Testis (tissue), 5 donors: ENCODE measurements at places on chromosomes 12 and 14. TPM values are rescaled to one million over a fixed set of nuclear protein-coding genes. Genes with fewer than 3 reads are reported as not detected.

Gene ERBB3
- 9.8 TPM for total RNA-seq

- no peak overlapping the region for H3K4me3 ChIP-seq
- no peak overlapping the region for H3K27ac ChIP-seq
- H3K36me3 ChIP-seq: no peaks in the 10 kb centered on the region
- no peaks in the 10 kb centered on the region for H3K27me3 ChIP-seq
- no peaks in the 10 kb centered on the region for H3K4me1 ChIP-seq
- no peak for DNase-seq
Observed at GRCh38 chr12:112327209-112327938, 54.9 kb downstream of the HECTD4 start.

DNA sequence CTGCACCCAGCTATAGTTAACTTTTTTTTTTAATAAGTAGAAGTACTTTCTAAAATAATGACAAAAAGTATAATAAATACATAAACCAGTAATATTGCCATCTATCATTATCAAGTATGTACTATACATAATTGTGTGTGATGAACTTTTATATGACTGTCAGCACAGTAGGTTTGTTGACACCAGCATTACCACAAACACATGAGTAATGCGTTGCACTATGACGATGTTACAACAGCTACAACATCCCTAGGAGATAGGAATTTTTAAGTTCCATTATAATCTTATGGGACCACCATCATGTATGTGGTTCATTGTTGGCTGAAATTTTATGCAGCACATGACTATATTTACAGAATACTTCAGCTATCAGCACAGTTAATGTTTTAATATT lies 62.9 kb upstream of the VSX2 start:
- H3K4me1 ChIP-seq: no peaks in the 10 kb centered on the region
- H3K27ac ChIP-seq: no peak overlapping the region
- no peaks in the 10 kb centered on the region for H3K27me3 ChIP-seq

Gene PIWIL1
- 53.0 TPM for total RNA-seq

DNA sequence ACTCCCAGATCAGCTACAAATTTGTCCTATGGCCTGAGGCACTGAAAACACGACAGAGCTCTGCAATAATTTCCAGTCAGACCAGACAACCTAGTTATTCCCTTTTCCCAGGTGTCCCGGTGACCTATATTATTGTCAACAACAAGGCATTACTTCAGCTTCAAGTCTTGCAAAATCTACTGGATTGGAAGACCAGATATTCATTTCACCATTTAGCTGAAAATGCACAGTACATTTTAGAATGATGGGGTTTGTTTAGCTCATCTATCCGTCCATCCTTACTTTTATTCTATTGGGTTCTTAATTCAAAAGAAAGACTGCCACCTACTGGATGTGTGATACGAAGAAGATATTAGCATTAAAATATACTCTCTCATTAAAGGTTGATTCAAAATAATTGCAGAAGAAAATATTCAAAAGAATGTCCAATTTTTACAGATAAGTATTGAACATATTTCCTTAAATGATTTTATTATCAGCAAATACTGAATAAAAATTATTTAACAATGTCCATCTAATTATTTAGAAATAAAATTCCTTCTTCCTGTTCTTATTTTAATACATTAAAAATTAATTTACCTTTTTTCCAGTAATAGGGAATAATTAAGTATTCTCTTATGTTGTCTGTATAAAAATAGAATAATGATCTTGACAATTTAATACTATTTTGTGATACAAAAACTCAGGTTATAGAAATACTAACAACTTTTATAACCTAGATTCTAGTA lies 244.9 kb upstream of the LRIG3 start:
- H3K27me3 ChIP-seq: no peaks in the 10 kb centered on the region
- no peaks in the 10 kb centered on the region for H3K36me3 ChIP-seq
- H3K27ac ChIP-seq: no peak overlapping the region
- H3K4me3 ChIP-seq: no peak overlapping the region
- DNase-seq: no peak

Gene NRL
- 8.3 TPM for total RNA-seq

DNA sequence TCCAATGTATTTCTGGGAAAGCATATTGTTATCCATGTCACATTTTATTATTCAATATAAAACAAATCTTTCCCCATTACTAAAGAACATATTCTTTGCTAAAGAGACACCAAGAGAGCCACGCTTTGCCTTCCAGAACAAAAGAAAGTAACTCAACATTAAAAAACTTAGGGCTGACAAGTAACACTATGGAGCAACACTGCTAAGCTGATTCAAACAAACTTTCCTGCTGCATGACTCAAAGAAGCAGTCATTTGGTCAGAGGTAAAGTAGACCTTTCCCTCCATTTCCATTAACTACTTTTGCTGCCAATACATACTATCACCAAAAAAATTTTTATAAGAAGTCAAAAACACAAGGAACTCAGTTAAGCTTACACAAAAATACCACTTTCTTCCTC lies 83.0 kb downstream of the DENND5B start:
- no peak for DNase-seq
- H3K36me3 ChIP-seq: no peaks in the 10 kb centered on the region
- no peak overlapping the region for H3K4me3 ChIP-seq
- no peaks in the 10 kb centered on the region for H3K27me3 ChIP-seq

- peak; percentile 46 for DNase-seq
- H3K27ac ChIP-seq: no peak overlapping the region
- H3K36me3 ChIP-seq: no peaks in the 10 kb centered on the region
- no peak overlapping the region for H3K4me3 ChIP-seq
Observed at GRCh38 chr14:96762650-96763049, 34.5 kb upstream of the VRK1 start.

Gene GTF2H3
- total RNA-seq: 26.4 TPM

DNA sequence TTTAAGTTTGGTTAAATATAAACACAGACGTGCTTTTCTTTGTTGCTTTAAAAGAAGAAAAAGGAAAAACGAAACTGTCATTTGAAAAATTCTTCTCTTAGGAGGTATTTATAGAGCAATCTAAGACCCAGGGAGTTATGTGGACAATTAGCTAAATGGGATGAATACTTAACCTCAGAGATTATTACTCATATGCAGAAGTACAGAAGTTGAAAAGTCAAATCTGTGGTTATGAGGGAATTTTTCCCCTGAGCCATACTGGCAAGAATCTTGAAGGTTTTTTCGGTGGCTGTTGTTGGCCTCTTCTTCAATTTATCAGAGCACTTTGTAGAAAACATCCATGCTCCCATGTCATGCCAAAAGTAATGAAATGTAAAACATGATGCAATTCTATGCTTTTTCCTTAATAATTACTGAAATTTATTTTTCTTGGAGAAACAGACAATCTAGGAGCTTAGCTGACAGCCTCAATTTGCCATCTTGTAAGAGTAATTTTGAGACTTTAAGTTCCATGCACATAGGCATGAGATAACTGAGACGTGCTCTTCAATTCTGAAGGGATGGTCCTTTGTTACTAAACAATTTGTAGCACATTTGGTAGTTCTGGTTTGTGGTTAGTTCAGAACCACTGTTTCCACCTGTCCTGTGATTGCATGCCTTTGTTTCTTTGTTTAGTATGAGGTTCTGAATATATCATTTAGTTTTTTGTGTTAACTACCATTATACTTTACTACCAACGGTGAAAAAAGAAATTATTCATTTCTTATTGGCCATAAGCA lies 126.6 kb downstream of the BCAT1 start:
- H3K27ac ChIP-seq: no peak overlapping the region
- no peaks in the 10 kb centered on the region for H3K4me1 ChIP-seq
- H3K36me3 ChIP-seq: no peaks in the 10 kb centered on the region

DNA sequence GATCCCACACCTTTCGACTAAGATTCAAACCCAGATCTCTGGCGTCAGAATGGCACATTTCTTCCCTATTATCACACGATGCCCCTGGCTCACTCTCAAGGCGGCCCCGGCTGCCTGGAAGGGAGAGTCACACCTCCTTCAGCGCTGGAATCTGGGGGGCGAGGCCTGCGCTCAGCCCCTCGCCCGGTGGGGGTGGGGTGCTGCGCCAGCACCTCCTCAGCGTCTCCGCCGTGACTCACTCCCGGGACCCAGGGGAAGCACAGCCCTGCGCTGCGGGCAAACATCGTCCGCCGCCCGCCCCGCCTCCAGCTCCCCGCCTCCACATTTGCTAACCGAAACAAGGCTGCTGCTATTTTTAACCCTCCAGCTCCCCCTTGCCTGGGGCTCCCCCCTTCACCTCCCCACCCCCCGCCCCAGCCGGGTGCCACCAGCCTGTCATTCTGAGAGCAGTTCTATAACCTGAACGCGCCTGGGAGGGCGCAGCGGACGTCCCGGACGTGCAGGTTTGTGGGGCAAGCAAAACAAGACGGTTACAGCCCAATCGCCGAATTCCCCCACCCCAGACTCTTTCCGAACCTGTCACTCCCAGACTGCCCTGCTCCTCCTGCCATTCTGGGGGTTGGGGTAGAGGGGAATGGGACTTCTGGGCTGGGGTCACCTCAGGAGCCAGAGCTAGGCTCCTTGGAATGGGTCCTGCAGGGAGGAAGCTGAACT lies 6.7 kb downstream of the HDAC7 start:
- H3K4me1 ChIP-seq: peaks cover 66% of the 10 kb centered on the region
- no peaks in the 10 kb centered on the region for H3K36me3 ChIP-seq
- peak; percentile 88 for DNase-seq
- H3K4me3 ChIP-seq: peak overlapping the region; percentile 22

DNA sequence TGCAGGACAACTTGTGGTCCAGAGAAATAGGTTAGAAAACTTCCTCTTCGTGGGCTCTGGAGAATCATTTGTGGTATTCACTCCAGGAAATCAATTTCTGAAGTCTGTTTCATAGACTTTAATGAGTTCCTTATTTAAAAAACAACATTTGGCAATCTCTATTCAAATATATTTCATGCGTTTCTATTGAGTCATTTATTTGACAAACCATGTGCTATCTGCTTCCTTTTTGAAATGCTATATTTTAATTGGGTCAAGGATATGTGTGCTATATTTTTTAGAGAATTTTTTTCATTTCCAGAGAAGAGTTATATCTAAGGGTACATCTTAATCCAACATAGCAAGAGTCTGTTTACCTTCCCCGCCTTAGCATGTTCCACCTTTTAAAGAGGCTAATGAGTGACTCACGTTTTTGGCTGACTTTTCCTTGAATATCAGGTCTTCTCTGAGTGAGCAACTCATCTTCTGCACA lies 252.4 kb upstream of the EGLN3 start:
- no peak for DNase-seq
- H3K27me3 ChIP-seq: no peaks in the 10 kb centered on the region
- no peaks in the 10 kb centered on the region for H3K36me3 ChIP-seq
- H3K27ac ChIP-seq: no peak overlapping the region
- H3K4me1 ChIP-seq: no peaks in the 10 kb centered on the region
- no peak overlapping the region for H3K4me3 ChIP-seq

Gene ACOT6
- total RNA-seq: 1.2 TPM

DNA sequence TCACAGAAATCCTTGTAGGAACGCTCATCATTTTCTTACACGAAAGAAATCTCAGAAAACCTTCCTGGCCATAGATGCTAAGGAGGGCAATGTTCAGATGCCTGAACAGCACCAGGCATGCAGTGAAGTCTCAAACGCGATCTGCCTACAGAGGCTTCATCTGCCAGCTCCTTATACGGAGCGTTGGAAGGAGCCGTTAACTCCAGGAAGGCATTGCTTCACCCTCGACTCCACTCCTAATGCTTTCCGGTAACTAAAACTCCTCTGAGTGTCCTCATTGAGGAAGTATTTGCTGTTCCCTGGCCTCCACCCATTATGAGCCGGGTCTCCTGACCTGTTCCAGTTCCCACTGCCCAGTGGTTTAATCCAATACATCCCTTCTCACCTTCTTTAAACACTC lies 502.7 kb downstream of the BCL11B start:
- no peak overlapping the region for H3K4me3 ChIP-seq
- H3K27me3 ChIP-seq: no peaks in the 10 kb centered on the region
- DNase-seq: no peak
- no peak overlapping the region for H3K27ac ChIP-seq
- H3K4me1 ChIP-seq: no peaks in the 10 kb centered on the region

Gene ASB2
- 4.3 TPM for total RNA-seq

GRCh38 chr12:70007687-70008086 lies 182.7 kb downstream of the MYRFL start:
- H3K27ac ChIP-seq: no peak overlapping the region
- H3K27me3 ChIP-seq: no peaks in the 10 kb centered on the region
- H3K4me1 ChIP-seq: peaks cover 2% of the 10 kb centered on the region
- H3K4me3 ChIP-seq: no peak overlapping the region
- H3K36me3 ChIP-seq: no peaks in the 10 kb centered on the region
- no peak for DNase-seq

Gene RPS6KA5
- 9.4 TPM for total RNA-seq

- H3K27ac ChIP-seq: no peak overlapping the region
- no peaks in the 10 kb centered on the region for H3K27me3 ChIP-seq
- no peak for DNase-seq
- no peak overlapping the region for H3K4me3 ChIP-seq
- no peaks in the 10 kb centered on the region for H3K4me1 ChIP-seq
- no peaks in the 10 kb centered on the region for H3K36me3 ChIP-seq
Observed at GRCh38 chr12:48512855-48513254, 12.6 kb upstream of the OR8S1 start.

DNA sequence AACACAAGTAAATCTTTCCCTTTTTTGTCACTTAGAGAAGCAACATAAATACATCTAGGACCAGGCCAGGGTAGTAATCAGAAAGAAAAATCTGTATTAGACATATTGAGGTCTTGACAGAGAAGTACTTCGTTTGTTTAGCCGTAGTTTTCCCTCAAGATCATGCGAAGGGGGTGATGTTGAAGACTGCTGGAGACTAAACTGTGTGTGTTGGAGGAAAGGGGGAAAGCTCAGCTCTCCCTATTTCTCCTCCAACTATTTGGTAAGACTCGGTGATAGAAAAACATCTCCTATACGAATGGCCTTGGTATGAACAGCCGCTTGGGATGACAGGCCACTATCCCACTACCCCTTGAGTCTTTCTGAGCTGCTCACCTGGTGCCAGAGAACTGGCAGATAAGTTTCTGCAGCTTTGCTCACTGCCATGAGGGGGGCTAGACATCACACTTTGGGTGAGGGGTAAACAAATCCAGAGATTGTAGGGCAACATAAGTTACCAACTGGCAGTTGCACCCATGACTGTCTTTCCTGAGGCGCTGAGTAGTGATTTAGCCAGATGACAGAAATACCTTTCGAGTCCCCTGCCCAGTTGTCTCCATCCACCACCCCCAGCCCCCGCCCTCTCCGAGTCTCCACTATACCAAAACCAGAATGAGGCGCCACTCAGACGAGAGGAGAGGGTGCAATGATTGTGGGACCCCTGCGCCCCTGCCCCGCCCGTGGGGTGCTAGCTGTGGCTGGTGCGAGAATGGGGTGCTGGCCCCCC lies 685 bp downstream of the VAMP1 start:
- H3K27ac ChIP-seq: peak overlapping the region; percentile 60
- peak overlapping the region; percentile 79 for H3K4me3 ChIP-seq
- no peaks in the 10 kb centered on the region for H3K27me3 ChIP-seq
- no peak for DNase-seq

Gene ANO2
- 9.8 TPM for total RNA-seq

GRCh38 chr14:100796946-100797345 lies 29.0 kb upstream of the MEG3 start:
- no peak overlapping the region for H3K27ac ChIP-seq
- DNase-seq: no peak
- H3K4me3 ChIP-seq: no peak overlapping the region
- H3K36me3 ChIP-seq: no peaks in the 10 kb centered on the region
- H3K27me3 ChIP-seq: no peaks in the 10 kb centered on the region

- DNase-seq: no peak
- no peaks in the 10 kb centered on the region for H3K36me3 ChIP-seq
Observed at GRCh38 chr12:131869871-131870418, 24.5 kb upstream of the ULK1 start.

Gene RNASE2
- not detected for total RNA-seq

Gene FAR2
- 5.1 TPM for total RNA-seq

Gene NCOR2
- 212 TPM for total RNA-seq
